ENCODE measurements at places on chromosomes 3 and 15. TPM values are rescaled to one million over a fixed set of nuclear protein-coding genes. Genes with fewer than 3 reads are reported as not detected.

The C2CD4B gene
- not detected for total RNA-seq

The GHRL gene
- not detected for total RNA-seq

The GOLGA8H gene
- total RNA-seq: not detected

The MEIS2 gene
- total RNA-seq: 13.0 TPM

The CACNA2D3 gene
- 4.3 TPM for total RNA-seq

The SLC35G2 gene
- 8.0 TPM for total RNA-seq

The SEMA3F gene
- 0.33 TPM for total RNA-seq

The PBRM1 gene
- 17.3 TPM for total RNA-seq

The MYH15 gene
- total RNA-seq: 0.10 TPM

The SGO1 gene
- total RNA-seq: 12.3 TPM

The PEX5L gene
- total RNA-seq: 0.99 TPM

The ZNF620 gene
- not detected for total RNA-seq

The RETNLB gene
- not detected for total RNA-seq

The SENP8 gene
- total RNA-seq: 3.2 TPM

All from H4 (cell line).